ENCODE measurements at places on chromosomes 7 and 10.

- DNase-seq, result no peak
Observed at GRCh38 chr10:110651044-110651958, 7.2 kb downstream of the RBM20 start.

DNA sequence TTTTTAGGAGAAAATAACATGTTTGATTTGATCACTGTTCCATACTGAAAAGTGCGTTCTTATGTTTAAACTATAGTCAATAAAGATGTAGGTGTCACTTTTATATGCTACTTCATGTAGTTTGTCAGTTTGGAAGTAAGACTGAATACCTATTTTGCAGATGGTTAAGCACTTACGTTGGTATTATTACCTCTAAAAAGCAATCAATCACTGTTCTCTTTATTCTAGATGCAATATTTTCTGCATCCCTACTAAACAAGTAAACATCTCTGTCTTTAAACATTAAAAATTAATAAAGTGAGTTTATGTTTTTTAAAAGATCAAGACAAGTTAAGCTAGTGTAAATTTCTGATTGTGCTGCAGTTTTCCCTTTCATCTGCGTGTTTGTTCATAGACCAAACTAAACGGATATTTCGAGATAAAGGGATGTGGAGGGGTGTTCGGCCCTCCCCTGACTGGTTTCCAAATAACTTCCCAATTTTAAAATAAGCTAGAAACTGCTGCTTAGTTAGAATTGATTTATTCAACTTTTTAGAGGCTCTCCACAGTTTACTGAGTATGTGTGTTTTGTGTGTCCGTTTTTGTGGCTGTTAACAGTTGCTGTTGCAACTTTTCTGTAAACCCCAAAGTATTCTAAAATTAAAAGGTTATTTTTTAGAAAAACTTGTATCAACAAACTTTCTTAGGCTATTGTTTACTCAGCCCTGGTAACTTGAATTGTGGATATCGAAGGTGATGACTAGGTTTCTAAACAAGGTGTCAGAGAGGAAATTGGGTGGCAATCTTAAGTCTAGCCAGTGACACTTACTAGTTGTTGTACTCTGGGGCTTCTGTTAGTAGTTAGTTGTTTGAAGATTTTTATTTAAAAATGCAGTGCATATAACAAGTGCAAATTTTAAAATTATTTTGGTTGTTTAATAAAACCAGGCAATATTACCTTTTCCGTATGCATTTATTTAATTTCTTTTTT lies 974 bp downstream of the KIF11 start:
- no peak for DNase-seq

DNA sequence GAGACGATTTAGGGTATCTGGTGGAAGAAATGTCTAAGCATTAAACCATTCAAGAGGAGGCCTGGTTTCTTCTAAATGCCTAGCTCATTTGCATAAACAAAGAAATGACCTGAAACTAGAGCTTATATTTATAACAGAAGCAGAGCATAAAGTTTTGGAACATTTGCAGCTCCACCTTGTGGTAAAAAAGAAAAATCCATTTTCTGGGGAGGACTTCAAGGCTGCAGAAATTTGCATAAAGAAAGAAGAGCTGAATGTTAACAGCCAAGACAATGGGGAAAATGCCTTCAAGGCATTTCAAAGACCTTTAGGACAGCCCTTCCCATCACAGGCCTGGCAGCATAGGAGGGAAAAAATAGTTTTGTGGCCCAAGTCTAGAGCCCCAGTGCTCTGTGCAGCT lies 362.0 kb downstream of the ZNF248 start:
- DNase-seq, result no peak

DNA sequence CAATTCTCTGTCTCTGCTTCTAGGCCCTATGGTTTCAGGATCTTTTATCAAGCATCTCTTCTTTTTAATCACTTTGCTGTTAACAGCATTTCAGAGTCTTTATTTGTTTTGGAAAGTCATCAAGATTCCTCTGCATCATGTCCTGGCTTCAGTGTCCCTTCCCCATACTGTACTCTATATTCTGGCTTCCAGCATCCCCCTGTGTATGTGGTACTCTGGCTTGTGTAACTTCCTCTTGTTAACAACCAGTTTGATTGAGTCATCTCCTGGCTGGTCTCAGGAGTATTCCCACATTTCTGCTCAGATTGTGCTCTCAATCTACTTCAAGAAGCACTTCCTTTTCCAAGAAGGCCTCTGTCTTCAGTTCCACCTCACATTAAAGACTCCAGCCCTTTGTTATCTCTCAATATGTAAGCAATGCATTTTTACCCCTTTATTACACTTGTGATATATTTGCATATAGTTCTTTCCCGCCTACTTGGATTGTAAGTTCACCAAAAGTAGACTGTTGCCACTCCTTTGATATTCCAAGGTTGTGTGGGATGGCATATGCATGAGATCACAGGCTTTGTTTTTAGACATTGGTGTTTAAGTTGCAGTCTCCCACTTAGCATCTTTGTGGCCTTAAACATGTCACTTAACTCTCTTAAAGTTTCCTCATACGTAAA lies 15.1 kb upstream of the ATE1 start:
- DNase-seq, result no peak

DNA sequence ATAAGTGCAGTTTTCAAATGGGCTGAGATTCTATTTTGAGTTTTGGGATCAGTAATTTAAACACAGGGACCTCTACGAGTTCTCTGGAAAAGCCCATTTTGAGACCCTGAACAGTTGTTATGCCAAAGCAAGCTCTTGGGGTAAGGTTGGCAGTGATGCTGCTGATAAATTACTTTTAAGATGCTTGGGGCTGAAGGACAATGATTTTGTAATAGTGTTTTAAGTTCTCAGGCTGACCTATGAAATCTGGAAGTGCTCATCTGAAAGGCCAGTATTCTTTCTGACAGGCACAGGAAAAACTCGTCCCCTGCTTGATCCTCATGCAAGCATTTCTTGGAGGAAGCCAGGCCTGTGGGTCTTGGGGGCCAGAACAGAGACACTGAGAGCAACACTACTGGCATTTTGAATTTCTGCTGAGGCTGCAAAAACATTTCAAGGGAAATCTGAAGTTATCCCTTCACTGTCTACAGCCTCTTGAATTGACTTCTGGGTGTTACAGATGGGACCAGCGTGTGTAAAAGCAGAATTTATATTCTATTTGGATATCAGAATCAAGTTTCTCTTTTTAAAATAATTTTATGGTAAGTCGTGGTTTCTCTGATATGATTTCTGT lies 79.7 kb downstream of the AUTS2 start:
- no peak for DNase-seq

- no peak for DNase-seq
Observed at GRCh38 chr7:19317461-19317860, 172.2 kb upstream of the FERD3L start.

GRCh38 chr10:21318540-21319167 lies 206.8 kb downstream of the SKIDA1 start:
- no peak for DNase-seq

- DNase-seq, result no peak
Observed at GRCh38 chr10:47223236-47223635, 76.8 kb upstream of the GDF10 start.

DNA sequence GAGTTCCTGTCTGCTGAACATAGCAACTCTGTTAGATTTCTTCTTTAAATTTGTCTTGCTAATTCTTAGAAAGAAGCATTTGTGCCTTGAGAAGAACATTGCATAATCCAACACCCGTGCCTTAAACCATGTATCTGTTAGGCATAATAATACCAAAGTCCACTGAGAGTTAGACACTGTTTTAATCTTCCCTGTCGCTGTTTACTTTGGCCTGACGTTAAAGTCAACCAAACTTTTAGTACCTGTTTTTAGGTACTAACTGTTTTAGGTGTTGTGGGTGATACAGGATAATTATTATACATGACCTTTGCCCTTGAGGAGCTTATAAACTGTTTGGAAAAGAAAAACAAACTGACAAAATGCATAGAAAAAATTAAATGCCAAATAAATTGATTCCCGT lies 43.6 kb downstream of the KLHDC10 start:
- no peak for DNase-seq

- DNase-seq, result no peak
Observed at GRCh38 chr10:97762816-97763215, 9.0 kb downstream of the SFRP5 start.

DNA sequence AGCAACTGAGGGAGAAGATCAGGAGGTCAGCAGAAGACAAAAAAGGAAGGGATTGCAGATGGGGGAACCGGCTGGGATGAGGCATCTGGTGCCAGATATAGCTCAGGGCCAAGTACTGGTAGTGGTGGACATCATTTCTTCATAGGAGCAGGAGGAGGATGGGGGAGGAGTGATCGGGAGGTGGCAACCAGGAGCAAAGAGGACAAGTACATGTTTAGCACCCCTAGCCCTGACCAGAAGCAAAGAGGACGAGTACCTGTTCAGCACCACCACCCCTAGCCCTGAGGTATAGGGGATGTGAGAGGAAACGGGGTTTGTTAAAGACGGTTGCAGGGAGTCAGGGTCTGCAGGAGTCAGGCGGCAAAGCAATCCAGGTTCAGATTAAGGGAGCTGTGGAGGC lies 84.5 kb upstream of the NPS start:
- DNase-seq, result no peak

- no peak for DNase-seq
Observed at GRCh38 chr7:141167381-141167964, 93.6 kb downstream of the TMEM178B start.

- DNase-seq, result no peak
Observed at GRCh38 chr10:51926337-51926736, 226.9 kb upstream of the CSTF2T start.

GRCh38 chr10:112988839-112989406 lies 38.9 kb downstream of the TCF7L2 start:
- DNase-seq, result no peak

DNA sequence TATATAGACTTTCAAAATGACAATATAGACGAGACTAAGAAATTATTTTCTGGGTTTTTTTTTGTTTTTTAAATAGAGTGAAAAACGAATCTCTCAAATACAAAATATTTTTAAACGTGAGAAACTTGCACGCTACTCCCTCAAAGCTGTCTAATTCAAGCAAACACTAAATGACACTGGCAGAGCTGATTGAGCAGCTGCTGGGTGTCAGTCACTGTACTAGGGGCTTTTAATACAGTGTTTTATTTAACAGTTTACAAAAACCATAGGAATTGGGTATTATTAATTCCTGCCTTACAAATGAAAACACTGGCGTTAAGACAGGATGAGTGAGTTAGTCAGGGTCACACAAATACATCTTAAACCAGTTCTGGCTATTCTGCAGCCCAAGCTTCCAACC lies 1209.6 kb upstream of the C7orf33 start:
- no peak for DNase-seq

DNA sequence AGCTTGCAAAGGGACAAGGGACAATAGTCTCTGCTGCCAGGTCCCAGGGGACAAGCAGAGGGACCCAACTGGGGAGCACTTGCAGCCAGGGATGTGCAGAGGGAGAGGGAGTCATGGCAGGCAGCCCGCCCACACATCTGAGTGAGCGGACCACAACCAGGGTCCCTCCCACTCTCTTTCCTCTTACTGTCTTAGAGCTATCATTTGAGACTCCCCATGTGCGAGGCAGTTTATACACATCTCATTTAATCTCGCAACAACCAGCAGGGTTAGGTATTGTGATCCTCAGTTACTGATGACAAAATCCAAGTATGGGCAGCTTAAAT lies 70.2 kb downstream of the BEND7 start:
- DNase-seq, result no peak

DNA sequence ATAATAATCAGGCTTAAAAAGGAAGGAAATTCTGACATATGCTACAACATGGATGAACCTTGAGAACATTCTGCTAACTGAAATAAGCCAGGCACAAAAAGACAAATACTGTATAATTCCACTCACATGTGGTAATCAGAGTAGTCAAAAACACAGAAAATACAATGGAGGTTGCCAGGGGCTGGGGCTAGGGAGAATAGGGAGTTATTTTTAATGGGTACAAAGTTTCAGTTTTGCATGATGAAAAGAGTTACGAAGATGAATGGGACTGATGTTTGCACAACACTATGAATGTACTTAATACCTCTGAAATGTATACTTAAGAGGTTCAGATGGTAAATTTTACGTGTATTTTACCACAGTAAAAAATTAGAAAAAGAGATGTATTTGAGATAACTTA lies 145.6 kb downstream of the DOCK4 start:
- DNase-seq, result no peak

GRCh38 chr7:137371616-137372015 lies 28.1 kb upstream of the PTN start:
- no peak for DNase-seq

DNA sequence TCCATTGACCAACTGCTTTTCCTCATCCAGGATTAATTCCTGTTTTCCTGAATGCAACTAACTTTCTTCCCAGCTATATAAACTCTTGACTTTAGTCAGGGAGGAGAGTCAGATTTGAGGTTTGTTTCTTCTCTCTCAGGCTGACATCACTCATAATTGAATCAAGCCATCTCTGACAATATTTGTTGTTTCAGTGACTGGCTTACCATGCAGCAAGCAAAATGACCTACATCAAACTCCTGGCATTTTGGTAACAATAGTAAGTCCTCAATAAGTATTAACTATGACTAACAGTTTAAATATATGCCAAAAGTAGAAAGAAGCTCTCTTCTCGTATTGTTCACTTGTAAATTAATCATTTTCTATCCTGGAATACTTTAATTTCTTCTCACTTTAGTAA lies 625.7 kb upstream of the KCND2 start:
- DNase-seq, result no peak

DNA sequence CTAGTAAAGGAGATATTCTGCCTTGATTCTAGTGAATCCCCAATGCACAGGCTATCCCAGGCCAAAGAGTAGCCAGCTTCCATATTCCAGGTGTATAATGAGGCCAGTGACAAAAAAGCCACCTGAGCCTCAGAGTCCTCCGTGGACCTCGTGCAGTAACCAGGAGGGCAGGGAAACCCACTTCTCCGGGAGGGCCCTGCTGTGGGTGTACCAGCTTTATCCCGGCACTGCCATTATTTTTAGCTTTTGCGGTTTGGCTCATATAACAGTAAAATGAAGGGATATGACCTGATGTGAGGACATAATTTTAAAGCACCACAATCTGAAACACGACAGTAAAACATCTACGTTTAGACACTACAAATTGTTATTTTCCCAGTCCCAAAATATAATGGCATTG lies 109.0 kb downstream of the SVIL start:
- no peak for DNase-seq

- no peak for DNase-seq
Observed at GRCh38 chr7:73822319-73823173, 8.2 kb upstream of the CLDN4 start.

GRCh38 chr7:52830801-52831200 lies 204.6 kb upstream of the POM121L12 start:
- DNase-seq, result no peak

- DNase-seq, result no peak
Observed at GRCh38 chr10:75538144-75538543, 106.7 kb downstream of the LRMDA start.

GRCh38 chr10:71090801-71091200 lies 121.6 kb upstream of the UNC5B start:
- DNase-seq, result no peak

DNA sequence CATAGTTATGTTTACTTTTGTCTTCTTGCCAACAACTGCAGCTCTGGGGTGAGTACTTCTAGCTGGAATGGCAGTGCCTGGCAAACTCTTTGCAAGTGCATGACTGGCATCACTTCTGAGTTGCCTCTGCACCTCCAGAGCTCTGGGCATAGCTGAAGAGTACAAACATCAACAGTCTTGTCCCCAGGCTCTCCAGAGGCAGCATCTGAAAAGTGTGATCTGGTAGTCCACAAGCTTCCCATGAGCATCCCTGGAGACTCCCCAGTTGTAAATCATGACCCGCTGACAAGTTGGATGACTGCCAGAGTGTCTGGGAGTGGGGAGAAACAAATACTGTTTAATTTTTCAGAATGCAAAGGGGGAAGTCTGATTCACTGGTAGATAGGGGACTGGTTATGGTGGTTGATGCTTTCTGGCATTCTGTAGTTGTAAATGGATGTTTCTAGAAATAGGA lies 138.9 kb upstream of the CDK13 start:
- no peak for DNase-seq

Data from stimulated activated CD4-positive, alpha-beta T cell treated with anti-CD3 and anti-CD28 coated beads, Interleukin-12 subunit alpha, Interleukin-12 subunit beta, amount 100 ng/mL, for 24 hours (primary cell).